ENCODE measurements at places on chromosomes 11 and 22. TPM values are rescaled to one million over a fixed set of nuclear protein-coding genes. Genes with fewer than 3 reads are reported as not detected.

DNA sequence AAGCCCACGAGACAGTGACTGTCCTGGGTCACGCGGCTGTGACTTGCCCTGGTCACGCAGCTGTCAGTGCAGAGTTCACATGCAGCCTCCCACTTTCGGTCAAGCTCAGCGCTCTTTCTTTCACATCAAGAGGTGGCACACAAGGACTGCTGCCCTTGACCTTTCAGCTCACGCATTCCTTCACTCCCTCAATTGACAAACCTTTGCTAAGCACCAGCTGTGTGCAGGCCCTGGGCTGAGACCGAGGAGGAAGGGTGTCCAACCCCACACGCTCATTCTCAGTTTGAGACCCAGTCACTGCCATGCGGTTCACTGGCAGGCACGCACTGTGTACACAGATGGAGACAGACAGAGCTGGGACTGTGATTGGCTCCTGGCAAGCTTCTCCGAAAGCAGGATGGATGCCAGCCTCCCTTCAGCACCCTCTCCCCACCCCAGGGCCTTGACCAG lies 70.3 kb downstream of the SCUBE1 start:
- no peak for DNase-seq

DNA sequence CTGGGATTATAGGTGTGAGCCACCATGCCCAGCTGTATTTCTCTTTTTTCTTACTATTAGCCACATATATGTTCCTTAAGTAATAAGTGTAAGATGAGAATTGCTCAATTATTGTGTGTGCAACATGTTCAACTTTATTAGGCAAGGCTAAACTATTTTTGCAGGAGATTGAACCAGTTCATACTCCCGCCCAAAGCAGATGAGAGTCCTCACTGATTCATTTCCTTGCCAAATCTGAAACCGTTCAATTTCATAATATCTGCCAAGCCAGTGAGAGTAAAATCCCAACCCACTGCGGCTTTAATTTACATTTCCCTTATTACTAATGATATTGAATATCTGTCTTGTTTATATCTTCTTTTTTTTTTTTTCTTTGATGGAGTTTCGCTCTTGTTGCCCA lies 48.4 kb downstream of the KCNJ4 start:
- DNase-seq: no peak

- DNase-seq: no peak
Observed at GRCh38 chr11:134361661-134362060, 29.9 kb downstream of the GLB1L2 start.

- DNase-seq: no peak
Observed at GRCh38 chr11:115613004-115613403, 108.8 kb upstream of the CADM1 start.

DNA sequence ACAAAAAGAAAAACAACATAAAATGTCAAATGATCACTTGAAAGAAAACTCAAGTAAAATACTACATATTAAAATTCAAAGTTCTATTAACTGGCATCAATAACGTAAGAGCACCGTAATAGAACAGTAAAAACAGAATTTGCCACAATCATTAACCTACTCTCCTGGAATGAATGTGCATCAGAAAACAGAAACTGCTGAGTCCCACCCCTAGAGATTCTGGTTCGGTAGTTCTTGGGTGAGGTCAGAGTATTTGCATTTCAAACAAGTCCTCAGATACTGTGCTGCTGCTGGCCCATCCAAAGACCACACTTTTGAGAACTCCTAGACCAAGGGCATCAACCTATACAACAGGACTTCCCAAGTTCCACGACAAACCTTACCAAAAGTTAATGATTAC lies 23.5 kb downstream of the PITPNB start:
- DNase-seq: no peak

SLC25A18 gene
- total RNA-seq: not detected

TNNT3 gene
- total RNA-seq: 8.0 TPM

GPHA2 gene
- not detected for total RNA-seq

OR8G1 gene
- total RNA-seq: not detected

MS4A7 gene
- not detected for total RNA-seq

MB gene
- total RNA-seq: not detected

PKDREJ gene
- not detected for total RNA-seq
